ENCODE measurements at places on chromosomes 2 and 18. TPM values are rescaled to one million over a fixed set of nuclear protein-coding genes. Genes with fewer than 3 reads are reported as not detected.
A peak's percentile ranks its signal among the peaks of the same experiment; 100 is the strongest.

DNA sequence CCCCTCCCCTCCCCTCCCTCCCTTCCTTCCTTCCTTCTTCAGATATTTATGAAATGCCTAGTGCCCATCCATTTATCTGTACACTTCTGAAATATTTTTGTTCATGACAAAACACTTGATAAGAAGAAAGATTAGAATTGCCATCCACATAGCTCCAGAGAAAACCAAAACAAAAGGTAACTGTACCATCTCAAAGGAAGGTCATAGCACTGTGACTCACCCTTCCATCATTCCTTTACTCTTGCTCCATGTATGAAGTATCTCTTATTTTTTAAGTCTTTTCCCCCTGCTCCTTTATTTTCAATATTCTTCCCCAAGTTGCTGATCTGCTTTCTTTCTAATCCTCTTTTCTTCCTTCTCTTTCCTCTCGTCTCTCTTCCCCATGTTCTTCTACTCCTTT, 9.9 kb downstream of the CNTNAP5 start:
- no peak for DNase-seq

DNA sequence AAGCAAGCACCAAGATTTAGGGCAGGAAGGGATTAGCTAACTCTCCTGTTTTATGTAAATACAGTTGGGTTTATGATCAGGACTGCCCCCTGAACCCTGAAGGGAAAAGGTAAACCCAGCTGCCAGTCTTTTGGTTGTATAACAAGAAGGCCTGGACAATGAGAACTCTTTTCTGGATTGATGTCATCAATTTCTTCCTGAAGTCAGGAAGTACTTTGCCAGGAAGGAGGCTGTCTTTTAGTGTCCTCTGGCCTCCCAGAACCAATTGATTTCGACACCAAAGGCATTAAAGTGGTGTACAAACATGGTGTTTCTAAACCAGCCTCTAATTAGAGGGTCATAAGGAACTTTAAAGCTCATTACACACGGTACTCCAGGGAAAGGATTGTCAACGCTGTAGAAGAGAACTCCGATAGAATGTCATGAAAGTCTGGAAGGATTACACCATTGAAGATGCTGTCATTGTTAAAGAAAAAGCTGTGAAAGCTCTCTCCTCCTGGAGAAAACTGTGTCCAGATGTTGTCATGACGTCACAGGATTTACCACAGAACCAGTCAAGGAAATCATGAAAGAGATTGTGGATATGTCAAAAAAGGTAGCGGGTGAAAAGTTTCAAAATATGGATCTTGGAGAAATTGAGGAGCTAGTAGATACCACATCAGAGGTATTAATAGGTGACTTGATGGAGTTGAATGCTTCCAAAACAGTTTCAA, 78.8 kb downstream of the ANKRD12 start:
- DNase-seq: no peak

- no peak for DNase-seq
These were observed 234.9 kb downstream of the SOCS6 start for GRCh38 chr18:70523792-70524182.

GRCh38 chr2:157303612-157304011, 22.0 kb downstream of the ERMN start:
- DNase-seq: no peak

DNA sequence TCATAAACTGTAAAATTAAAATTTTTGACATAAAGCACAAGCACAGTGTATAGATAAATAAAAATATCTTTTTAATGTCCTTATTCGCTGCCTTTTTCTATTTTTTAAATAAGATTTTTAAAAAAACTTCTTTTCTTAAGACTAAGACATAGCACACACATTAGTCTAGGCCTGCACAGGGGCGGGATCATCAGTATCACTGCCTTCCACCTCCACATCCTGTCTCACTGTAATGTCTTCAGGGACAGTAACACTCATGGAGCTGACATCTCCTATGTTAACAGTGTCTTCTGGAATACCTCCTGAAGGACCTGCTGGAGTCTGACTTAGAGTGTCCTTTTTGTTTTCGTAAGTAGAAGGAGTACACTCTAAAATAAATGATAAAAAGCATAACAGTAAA, 33.0 kb downstream of the VAPA start:
- no peak for DNase-seq

DNA sequence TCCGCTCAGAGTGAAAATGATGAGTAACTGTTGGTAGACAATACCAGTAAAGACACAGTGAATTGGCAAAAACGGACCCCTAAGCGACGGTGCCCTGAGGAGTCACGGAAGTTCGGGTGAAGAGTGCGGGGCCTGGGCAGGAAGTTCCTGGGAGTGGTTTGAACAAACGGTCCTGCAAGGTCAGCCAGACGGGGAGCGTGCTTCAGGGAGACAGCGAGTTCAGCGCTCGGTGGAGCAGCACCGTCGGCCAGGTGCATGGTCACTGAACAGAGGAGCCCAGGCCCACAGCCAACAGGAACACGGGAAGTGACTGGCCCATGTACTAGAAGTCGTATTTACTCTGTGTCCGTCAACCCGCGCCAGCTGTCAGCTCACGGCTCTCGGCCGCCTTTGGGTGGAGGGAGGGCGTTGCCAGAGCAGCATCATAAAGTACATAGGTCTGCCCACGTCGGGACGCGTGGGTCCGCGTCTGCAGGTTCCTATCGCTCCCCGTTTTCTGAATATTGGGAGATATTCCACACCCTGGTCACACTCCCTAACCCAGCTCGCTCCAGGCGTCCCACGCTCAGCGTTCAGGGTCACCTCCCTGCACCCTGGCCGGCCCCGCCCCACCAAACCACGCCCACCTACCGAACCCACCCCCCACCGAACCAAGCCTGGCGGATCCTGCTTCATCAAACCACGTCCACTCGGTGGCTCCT, 75.6 kb upstream of the UXS1 start:
- DNase-seq: no peak

- no peak for DNase-seq
These were observed 481.4 kb upstream of the KLHL29 start for GRCh38 chr2:22903616-22904015.

DNA sequence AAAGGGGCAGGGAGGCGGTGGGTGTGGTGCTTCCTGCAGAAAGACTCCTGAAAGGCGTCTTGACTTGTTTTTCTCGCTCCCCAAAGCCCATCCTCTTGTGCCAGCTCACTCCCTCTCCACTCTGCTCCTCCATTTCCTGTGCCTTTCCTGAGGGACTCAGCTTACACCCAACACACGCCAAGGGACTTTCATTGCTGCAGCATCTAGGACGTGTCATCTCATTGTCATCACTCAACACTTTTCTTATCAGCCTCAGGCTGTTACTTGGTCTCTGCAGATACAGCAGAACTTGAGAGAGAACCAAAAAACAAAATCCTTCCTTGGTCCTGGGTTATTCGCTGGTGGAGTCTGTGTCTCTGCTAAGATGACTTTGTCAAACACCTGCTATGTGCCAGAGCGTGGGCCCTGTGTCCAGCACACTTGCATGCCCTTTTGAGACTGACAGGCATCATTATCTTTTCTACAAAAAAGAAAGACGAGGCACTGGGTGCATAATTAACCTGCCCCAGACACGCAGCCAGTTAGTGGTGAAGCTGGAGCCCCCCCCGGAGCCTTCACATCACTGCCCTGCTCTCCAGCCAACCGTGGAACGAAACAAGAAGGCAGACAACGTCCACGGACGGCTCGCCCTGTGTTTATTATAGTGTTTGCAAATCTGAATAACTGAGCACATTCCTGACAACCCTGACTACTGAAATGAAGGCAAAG, 261.7 kb upstream of the HDAC4 start:
- peak; percentile 59 for DNase-seq

DNA sequence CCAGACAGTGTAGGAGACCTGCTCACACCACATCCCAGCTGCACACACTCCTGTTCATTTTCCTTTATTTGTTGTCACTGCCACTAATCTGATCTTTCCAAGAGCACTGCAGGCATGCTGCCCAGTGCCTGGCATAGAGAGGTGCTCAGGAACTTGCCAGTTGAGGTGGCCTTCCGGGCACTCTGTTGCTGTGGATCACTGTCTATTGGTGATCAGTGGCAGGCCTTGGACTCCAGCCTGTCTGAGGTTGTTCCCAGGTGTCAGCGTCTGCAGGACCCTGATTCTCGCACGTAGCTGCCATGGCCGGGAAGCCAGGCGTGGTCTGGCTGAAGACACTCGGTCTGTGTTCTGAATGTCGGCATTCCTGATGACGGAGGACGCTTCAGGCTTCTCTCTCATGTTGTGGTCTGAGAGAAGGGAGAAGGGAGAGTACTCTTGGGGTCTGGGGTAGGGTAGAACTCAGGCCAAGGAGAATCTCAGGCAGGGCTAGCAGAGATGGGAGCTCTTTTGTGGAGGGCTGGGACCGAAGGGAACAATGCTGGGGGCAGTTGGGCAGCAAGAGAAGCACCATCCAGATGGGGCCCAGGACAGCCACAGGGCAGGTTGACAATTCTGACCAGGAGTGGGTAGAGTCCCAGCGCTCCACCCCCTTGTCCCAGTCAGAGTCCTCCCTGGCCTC, 240.9 kb downstream of the MYCN start:
- DNase-seq: no peak

DNA sequence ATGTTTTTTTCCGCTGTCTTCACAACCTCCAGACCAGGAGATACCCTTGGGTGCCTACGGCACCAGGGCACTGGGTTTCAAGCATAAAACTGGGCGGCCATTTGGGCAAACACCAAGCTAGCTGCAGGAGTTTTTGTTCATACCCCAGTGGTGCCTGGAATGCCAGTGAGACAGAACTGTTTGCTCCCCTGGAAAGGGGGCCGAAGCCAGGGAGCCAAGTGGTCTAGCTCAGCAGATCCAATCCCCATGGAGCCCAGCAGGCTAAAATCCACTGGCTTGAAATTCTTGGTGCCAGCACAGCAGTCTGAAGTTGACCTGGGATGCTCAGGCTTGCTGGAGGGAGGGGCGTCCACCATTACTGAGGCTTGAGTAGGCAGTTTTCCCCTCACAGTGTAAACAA, 265.3 kb upstream of the ZEB2 start:
- DNase-seq: no peak

- DNase-seq: peak; percentile 79
These were observed 9.8 kb downstream of the KCNF1 start for GRCh38 chr2:10921525-10921924.

- no peak for DNase-seq
These were observed 466.4 kb downstream of the TDRD15 start for GRCh38 chr2:21590026-21590690.

DNA sequence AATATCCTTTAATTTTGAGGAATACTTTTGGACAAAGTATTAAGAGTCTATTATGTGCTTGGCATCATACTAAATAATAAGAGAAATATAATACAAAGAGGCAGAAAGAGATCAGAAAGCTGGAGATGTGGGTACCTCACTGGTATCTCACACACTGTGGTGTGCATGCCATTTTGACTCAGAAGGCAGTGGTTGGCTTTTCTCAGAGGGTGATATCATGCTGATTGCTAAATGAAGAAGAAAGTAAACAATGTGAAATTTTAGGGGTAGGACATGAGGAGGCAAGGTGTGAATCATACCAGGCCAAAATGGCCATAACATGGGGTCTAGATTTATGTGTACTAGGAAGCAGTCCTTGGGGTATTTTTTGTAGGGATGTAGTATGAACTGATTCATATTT, 16.6 kb upstream of the SPOPL start:
- DNase-seq: no peak

DNA sequence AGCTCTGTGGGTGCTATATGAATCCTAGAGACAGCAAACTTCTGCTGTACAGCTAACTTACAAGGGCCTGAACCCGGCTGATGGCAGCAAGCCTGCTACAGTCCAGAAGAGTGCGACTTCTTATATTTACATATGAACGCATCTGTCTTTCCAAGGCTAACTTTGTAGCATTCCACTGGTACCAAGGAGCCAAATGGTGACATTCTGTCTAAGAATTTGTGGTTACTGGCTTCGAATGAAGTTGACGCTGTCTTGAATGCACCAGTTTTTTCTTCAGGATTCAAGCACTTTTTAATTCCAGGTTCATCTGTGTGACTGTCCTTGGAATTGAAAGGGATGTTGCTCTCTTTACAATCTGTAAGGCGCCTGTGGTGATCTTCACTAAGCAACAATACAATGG, 42.4 kb downstream of the THUMPD2 start:
- no peak for DNase-seq

GRCh38 chr2:20223407-20224163, 1.3 kb downstream of the SDC1 start:
- no peak for DNase-seq

- no peak for DNase-seq
These were observed 100.2 kb upstream of the SNTG2 start for GRCh38 chr2:850429-850828.

- no peak for DNase-seq
These were observed 114.2 kb upstream of the ID2 start for GRCh38 chr2:8567469-8568260.

GRCh38 chr2:147548451-147548850, 296.4 kb upstream of the ACVR2A start:
- DNase-seq: no peak

- peak; percentile 55 for DNase-seq
These were observed 13.9 kb downstream of the VIL1 start for GRCh38 chr2:218432676-218433365.

GRCh38 chr2:17270894-17271293, 247.3 kb downstream of the RAD51AP2 start:
- no peak for DNase-seq

DNA sequence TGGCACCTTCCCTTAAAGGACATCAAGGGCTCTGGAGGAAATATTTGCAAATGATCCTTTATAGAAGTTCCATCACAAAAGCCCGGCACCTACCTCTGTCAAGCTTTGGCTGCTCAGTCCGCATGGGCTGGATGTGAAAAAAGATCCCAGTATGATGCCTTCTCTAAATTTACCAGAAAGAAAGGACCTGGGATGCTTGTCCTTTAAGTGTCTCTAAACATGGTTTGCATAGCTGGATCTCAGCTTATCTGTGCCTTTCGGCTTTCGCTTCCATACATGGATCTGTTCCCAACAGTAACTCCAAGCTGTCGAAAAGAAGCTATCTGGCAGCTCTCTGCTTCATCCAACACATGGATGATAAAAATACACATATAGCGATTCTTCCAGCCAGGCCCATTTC, 60.4 kb upstream of the SLC8A1 start:
- DNase-seq: no peak

- DNase-seq: no peak
These were observed 73.6 kb downstream of the OTX1 start for GRCh38 chr2:63124218-63124617.

- DNase-seq: no peak
These were observed 550.8 kb upstream of the TNP1 start for GRCh38 chr2:217410681-217410960.

DNA sequence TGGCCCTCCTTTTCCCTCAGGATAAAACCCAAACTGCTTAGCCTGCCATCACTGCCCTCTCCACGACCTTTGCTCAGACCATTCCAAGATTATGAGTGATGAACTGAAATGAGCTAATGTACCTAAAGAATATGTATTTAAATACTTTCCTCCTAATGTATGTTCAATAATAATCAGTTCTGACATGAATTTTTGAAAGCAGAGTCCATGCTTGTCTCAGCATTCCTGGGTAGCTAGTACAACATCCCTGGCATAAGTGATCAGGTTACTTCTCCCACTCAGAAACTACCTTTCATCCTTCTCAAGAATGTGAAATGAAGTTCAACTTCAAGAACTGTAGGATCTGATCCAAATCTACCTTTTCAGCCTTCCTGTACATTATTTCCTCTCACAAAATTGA, 103.6 kb downstream of the UNC80 start:
- no peak for DNase-seq

IL1F10 gene
- not detected for total RNA-seq

SLC25A52 gene
- total RNA-seq: not detected

SERPINB10 gene
- not detected for total RNA-seq

DNAH7 gene
- total RNA-seq: 0.45 TPM

C18orf32 gene
- 46.5 TPM for total RNA-seq

DSG2 gene
- 32.9 TPM for total RNA-seq

GEN1 gene
- total RNA-seq: 5.1 TPM

NETO1 gene
- total RNA-seq: 4.3 TPM

SOX11 gene
- total RNA-seq: not detected

TMEFF2 gene
- not detected for total RNA-seq

WDPCP gene
- 16.9 TPM for total RNA-seq

CNRIP1 gene
- 31.6 TPM for total RNA-seq
